ENCODE measurements at places on chromosomes 6 and 20.
A peak's percentile ranks its signal among the peaks of the same experiment; 100 is the strongest.

DNA sequence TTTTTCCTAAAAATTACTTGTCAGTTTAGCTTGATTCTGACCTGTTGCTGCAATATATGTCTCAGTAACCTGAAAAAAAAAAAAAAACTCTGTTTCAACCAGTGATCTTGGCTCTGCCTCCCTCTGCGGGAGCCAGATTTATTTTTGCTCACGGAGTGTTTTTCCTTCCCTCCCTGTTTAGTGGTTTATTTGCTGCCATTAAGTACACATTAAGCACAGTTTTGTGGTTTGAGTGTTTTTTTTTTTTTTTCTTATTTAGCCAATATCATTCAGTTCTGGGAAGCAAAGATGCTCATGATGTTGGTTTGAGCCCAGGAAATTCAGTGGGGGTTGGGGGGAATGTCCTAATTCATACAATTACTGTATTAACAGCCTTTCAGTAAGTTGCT, 110.1 kb upstream of the GPR6 start:
- no peak for DNase-seq

- no peak for DNase-seq
Observed at GRCh38 chr6:151974061-151974617, 166.7 kb downstream of the ESR1 start.

DNA sequence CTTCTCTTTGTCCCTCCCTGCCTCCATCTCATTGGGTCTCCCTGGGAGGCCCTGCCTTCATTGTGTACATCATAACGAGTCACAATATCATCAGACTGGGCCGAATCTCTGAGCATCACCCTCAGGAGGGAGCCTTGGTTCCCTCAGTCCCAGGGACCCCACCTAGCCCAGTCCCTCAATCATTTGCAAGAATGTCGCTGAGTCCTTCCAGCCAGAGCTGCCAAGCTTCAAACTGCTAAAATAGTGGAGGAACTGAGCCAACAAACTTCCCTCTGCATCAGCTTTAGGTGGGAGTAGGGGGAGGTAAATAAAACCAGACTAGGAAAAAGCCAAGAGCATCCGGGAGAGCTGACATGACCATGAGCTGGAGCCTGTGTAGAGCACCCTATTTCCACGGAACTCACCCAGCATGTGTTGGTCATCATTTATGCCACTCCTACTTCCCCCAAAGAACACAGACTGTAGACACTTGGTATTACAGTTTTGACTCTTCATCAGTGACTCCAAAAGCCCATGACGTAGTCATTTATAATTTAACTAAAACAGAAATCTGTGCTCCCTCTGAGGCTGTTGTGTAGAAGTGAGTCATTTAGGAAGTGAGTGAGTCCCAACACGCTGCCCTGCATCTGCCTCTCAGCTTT, 28.8 kb upstream of the IL17A start:
- no peak for DNase-seq

DNA sequence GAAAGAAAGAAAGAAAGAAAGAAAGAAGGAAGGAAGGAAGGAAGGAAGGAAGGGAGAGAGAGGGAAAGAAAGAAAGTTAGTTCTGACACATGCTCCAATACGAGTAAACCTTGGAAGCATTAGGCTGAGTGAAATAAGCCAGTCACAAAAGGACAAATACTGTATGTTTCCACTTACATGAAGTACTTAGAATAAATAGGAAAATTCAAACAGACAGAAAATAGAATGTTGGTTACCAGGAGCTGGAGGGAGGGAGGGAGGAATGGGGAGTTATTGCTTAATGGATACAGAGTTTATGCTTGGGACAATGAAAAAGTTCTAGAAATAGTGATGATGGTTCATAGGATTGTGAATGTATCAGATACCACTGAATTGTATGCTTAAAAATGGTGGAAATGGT, 75.2 kb upstream of the CDH4 start:
- no peak for DNase-seq

- DNase-seq, result no peak
Observed at GRCh38 chr20:51156041-51156982, 133.4 kb upstream of the KCNG1 start.

GRCh38 chr6:103874575-103874974, 985.1 kb downstream of the HACE1 start:
- DNase-seq, result no peak

DNA sequence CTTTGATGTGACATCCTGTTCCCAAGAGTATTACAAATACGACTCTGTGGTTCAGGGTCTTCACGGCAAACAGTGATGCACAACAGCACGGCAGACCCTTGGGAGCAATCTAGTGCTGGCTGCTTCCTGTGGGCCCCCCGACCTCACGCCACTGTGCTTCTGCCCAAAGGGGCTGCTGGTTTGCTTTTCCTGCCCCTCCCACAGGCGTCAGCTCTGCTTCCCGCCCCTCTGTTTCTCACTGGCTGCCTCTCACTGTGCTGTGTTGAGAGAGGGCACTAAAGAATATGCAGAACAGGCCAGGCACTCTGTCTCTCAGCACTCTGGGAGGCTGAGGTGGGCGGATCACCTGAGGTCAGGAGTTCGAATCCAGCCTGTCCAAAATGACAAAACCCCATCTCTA, 554.5 kb upstream of the AGPAT4 start:
- DNase-seq, result no peak

- no peak for DNase-seq
Observed at GRCh38 chr20:39939241-39939865, 749.7 kb downstream of the MAFB start.

GRCh38 chr20:53568351-53568750, 25.3 kb downstream of the ZNF217 start:
- DNase-seq, result no peak

DNA sequence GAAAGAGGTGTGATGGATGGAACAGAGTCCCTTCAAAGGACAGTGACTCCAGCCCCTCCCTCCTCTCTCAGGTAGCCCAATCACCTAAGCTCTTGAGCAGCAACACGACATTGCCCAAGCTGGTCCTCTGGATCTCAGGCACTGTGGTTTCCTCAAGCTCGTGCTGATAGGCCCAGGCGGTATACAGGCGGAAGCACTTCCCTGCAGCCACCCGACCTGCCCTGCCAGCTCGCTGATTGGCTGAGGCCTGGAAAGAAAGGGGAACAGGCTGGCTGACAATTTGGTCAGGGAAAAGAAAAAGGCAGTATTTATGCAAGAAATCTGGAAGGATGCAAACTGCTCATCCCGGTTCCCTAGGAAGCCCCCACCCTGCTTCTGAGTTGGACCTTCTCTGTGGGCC, 9.6 kb downstream of the C6orf136 start:
- DNase-seq, result no peak

DNA sequence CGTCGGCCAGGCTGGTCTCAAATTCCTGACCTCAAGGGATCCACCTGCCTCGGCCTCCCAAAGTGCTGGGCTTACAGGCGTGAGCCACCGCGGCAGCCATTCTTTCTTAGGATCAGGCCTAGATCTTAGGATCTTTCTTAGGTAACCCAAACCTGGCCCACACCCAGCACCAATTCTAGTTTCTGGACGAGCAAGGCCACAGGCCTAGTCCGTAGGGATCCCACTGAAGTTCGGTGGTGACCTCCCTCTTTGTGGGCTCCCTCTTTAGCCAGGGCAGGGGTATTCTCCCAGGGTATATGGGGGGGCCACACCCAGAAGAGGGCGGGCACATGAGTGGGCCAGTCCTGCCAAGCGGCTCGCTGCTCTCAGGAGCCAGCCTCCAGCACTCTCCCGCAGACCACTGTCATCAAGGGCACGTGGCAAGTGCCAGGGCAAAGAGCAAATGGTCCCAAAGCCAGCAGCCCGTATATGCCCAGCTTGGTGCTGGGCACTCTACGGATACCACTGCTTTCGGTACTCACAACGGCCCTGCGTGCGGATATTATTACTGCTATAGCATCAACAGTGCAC, 6.5 kb downstream of the PXDC1 start:
- no peak for DNase-seq

- peak; percentile 56 for DNase-seq
Observed at GRCh38 chr6:107064579-107065065, 36.6 kb downstream of the MTRES1 start.

- no peak for DNase-seq
Observed at GRCh38 chr6:64717281-64717680, 989.7 kb downstream of the EYS start.

DNA sequence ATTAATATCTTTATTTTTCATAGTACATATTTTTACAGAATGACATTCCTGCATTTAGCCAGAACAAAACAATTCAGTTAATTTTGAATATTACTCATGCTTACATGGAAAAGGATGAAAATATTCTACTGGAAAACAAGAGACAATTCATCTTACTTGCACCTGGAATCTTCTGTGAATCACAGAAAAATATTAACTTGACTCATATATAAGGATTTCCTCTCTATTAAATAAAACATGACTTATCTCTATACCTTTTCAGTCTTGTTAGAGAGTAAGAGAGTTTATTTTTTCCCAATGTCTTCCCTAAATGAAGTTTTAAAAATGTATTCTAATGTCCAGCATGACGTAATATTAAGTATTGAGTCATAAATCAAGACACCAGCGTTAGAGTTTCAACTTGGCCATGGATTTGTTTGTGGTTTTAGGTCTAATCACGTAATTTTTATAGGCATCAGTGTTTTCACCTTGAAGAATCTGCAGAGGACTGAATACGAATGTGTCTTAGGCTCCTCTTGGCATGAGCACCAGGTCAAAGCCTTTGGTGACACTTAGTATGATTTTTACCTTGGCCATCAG, 445.1 kb upstream of the JAG1 start:
- no peak for DNase-seq

DNA sequence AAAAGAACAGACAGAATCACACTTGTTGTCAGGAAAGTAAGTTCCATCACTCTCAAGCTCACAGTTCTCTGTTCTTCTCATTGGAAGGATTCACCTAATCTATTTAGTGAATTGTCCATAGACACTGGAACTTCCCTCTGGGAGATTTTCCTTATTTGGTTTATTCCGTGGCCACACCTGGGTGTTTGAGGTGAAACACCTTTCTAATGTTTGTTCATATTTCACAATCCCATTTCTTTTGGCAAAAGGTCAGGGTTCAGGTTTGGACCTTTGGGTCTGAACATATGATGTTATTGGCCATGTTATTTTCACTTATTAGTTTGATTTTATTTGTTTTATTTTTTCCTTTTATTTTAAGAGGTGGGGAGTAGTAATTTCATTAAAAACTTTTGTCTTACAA, 4.0 kb downstream of the MAS1L start:
- DNase-seq, result no peak

DNA sequence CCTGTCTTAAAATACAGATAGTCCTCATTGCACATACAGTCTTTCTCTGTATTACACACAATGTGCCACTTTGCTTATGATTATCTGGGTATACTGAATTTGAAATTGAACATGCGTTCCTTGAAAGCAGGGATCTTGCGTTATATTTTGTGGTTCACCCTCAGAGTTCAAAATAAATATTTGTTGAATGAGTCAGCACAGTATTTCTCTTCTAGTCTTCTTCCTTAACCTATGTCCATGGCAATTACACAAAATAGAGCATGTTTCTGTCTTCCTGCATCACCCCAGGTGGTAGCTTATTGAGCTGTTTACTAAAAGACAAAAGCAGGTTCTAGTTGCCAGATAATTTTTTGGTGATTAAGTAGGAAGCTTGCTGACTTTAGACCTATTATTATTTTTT, 272.9 kb upstream of the FERMT1 start:
- peak; percentile 29 for DNase-seq

DNA sequence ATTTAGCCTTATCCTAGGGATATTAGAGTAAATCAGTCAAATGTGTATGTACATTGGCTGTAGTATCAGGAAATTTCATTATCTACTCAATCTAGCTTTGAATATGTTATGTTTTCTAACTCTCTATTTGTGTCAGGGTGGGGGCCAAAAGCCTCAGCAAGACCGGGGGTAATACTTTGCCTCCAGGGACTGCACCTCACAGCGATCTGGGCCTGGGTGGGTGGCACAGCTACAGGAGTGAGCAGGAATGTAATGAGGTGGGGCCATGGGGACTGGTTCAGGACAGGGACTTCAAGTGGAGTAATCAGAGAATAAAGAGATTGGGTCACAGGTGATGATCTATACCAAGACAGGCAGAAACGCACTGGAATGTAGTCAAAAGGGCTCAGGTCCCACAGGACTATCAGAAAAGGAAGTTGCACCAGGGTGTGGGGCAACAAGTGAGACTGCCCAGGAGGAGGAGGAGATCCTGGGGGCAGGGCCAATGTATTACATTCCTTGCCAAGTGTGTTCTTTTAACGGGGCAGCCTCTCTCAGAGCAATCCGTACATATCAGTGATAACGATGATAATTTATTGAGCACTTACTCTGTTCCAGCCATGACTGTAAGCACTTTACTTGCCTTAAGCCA, 54.0 kb downstream of the PIGU start:
- DNase-seq, result no peak

DNA sequence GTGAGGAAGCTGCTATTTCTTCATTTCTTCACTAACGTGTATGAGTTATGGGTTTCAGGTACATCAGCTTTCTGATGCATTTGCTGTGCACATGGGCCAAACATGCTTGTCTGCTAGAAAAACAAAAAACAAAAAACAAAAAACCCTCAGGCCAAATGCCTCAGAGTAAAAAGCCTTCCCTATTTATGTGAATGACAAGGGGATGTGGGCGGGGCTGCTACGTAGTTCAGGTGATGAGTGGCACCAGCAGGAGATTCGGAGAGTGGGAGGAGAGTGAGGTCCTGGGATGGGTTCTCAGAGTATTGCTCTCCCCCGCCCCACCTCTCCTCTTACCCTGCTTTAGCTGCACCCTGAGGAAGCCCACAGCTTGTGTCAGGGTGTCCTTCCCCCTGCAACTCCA, 596.8 kb upstream of the JAG1 start:
- DNase-seq, result no peak

DNA sequence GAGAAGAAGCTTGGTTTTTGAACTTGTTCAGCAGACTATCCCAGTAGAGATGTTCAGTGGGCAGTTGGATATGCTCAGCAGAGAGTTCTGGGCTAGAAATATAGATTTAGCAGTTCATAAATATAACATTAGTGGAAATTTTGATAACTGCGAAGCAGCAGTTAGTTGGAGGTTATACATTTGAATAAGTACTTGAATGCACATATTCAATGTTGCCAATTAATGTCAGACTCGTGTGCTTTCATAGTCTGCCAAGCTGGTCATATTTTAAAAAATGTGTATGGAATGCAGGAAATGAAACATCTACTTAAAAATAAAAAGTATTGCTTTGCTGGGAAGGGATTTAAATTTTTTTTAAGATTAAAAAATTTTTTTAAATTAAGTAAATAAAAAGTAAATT, 92.5 kb upstream of the E2F3 start:
- no peak for DNase-seq
